ENCODE measurements at places on chromosomes 16 and 17.

DNA sequence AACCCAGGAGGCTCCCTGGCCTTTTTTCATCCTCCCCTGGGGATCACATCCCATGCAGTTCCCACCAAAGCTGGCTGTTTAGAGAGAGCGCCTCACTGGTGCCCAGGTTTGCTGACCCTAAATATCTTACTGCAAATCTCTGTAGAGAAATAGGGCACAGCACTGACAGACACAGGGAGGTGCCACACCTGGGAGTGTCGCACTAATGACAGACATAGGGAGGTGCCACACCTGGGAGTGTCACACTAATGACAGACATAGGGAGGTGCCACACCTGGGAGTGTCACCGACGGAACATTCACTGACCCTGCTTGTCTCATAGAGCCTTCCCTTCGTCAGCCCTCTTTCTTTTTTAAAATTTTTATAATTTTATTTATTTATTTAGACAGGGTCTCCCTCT is 25.6 kb downstream of the UNK start:
- DNase-seq: no peak

DNA sequence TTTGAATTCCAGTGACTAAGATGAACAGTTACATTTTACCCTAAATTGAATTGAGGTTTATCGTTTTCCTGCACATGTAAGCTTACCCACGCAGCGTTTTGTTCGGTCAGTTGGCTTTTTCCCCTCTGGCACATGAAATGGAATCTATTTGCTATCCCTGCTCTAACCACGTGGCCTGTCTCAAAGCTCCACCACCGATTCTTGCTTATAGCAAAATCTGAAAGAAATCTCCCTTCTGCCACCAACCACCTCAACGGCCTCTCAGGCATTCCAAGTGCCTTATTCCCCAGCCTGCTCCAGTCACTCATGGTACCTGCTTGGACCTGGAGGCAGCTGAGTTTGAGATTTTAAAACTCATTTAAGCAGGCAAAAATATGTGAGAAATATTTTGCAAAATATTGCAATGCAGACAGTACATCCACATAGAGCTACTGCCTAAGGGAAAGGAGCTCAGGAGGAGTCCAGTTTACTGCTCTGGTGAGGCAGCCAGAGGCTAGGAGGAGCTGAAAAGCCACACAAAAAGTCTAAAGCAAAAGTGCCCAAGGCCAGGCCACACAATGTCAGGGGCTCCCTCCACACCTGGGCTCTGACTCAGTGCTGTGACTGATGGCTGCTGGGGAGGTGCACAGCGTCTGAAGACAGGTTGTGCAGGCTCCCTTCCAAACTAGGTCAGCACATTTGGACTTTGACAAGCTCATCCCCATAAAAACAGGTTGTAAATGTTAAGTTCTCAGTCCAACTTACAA is 26.4 kb downstream of the ARHGAP17 start:
- DNase-seq: peak; percentile 36

- no peak for DNase-seq
These were observed 192.1 kb downstream of the CBLN1 start for GRCh38 chr16:49089533-49089932.

- DNase-seq: no peak
These were observed 1.2 kb downstream of the STAT3 start for GRCh38 chr17:42386777-42387657.

GRCh38 chr16:17723531-17724134 is 252.9 kb upstream of the XYLT1 start:
- DNase-seq: no peak

DNA sequence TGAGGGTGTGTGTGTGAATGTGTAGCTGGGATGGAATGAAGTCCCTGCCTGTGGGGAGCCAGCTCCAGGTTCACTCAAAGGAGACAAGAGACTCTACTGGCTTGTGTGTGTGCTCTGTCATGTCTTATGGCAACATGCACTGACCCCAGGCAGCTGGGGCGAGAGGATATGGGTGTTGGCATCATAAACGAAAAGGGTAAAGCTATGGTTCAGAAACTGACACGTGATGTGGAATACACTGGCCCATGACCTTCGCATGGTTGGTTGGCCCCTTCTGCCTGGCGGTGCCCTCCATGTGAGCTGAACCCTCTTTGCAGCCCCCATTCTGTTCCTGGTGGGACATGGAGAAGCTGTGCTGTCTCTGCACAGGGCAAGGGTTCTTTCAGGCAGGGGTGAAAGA is 21.9 kb downstream of the ZNF750 start:
- DNase-seq: no peak

DNA sequence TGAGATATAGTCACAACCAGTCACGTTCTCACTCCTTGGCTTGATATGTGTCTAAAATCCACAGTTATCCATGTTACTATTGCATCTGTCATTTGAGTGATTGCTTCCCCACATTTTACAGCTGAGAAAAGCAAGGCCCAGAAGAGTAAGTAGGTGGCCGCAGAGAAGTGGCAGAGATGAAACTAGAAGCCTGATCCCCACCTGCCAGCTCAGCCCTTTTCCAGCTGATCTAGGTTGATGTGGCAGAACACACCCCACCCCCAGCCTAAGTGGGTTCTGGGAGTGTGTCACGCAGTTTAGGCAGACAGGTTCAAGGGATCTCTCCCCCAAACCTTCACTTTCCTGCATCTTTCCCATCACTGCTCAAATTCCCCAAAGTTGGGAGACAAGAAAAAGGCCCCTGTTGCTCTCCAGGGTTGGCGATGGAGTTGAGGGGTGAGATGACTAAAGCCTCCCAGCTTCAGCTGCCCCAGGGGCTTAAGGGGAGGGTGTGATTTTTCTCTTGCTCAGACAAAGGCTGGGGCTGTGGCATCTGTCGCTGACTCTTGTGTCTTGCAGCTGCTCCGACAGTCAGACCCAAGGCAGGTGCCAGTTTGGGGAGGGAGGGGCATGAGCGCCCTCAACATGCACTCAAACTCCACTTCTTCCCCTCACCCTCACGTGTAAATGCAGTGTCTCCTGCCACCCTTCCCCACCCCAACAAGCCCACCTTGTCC is 48.9 kb upstream of the LHX1 start:
- DNase-seq: peak; percentile 52

GRCh38 chr16:51666821-51667220 is 515.8 kb upstream of the SALL1 start:
- no peak for DNase-seq

- DNase-seq: no peak
These were observed 9.7 kb downstream of the CHAD start for GRCh38 chr17:50458701-50459676.

- no peak for DNase-seq
These were observed 88.5 kb downstream of the ANKRD11 start for GRCh38 chr16:89401641-89402445.

- no peak for DNase-seq
These were observed 2.6 kb downstream of the SPDYE4 start for GRCh38 chr17:8755590-8756255.

DNA sequence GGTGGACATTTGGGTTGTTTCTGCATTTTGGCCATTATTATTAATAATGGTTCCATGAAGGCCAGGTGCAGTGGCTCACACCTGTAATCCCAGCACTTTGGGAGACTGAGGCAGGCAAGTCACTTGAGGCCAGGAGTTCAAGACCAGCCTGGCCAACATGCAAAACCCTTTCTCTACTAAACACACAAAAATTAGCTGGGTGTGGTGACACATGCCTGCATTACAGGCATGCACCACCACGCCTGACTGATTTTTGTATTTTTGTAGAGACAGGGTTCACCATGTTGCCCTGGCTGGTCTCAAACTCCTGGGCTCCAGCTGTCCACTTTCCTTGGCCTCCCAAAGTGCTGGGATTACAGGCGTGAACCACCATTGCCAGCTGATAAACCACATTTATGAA is 58.5 kb downstream of the TNFRSF13B start:
- DNase-seq: no peak

GRCh38 chr17:48970865-48971687 is 2.7 kb upstream of the GIP start:
- DNase-seq: no peak

DNA sequence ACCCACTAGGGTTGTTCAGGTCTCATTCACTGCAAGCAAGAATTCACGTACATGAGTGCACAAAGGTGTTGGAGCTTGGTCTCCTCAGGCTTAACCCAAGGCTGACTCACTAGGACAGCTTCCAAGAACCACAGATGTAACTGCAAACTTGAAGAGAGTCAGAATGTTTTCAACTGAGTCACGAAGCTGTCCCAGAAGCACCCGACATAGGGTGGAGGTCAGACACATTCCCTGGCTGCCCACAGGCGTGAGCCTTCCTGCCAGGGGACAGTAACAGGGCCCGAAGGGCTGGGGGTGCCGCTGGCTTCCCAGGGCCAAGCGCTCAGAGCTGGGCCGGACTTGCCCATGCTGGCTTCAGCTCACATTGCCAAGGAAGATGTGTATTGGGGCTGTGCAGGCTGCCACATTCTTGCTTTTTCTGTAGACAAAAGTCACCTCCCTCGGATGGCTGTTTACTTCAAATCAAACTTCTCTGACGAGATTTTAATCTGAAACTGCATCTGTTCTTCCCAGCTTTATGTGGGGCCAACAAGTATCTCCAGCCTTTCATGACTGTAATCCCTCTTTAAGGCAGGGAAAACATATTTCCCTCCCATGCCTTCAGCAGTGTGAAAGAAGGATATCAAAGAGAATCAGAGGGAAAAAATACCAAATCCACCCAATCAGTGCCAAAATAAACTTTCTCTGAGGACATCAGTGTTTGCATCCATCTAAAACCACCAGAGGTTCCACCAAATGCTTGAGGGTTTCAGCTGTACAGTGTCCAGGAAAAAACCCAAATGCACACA is 14.3 kb downstream of the CMTM3 start:
- no peak for DNase-seq

GRCh38 chr16:78045865-78046581 is 23.7 kb downstream of the CLEC3A start:
- DNase-seq: peak; percentile 91

DNA sequence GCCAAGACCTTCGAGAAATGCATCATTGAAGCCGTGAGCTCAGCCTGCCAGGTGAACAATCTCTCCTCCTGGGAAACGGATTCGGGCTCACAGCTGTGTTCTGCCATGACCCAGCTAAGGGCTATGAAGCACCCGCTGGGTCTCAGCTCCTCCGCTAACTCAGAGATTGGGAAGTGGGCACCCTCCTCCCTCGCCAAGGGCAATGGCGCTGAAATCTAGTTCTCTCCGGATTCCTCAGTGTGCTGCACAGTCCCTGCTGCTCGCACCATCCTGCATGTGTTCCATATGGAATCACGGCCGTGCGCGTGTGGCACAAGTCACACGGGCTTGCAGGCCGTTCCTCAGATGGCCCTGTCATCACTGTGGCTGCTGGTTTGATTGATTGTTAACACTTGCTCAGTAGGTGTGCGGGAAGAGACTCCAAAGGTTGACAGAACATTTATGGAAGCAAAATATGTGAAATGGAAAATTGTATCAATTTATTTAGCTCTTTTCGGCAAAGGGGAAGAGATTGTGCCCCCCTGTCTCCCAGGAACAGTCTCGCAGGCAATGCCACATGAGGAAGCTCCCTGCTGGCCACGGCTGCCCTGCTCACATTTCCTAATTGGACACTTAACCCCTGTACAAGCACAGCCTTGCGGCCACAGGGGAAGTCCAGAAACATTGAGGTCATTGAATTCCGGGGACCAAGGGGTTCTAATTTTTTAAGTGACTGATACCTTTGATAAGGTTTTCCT is 58.8 kb downstream of the RNF213 start:
- peak; percentile 6 for DNase-seq

- peak; percentile 57 for DNase-seq
These were observed 806 bp downstream of the TBX21 start for GRCh38 chr17:47733674-47734410.

GRCh38 chr17:64146418-64147109 is 16.6 kb upstream of the ERN1 start:
- DNase-seq: no peak

DNA sequence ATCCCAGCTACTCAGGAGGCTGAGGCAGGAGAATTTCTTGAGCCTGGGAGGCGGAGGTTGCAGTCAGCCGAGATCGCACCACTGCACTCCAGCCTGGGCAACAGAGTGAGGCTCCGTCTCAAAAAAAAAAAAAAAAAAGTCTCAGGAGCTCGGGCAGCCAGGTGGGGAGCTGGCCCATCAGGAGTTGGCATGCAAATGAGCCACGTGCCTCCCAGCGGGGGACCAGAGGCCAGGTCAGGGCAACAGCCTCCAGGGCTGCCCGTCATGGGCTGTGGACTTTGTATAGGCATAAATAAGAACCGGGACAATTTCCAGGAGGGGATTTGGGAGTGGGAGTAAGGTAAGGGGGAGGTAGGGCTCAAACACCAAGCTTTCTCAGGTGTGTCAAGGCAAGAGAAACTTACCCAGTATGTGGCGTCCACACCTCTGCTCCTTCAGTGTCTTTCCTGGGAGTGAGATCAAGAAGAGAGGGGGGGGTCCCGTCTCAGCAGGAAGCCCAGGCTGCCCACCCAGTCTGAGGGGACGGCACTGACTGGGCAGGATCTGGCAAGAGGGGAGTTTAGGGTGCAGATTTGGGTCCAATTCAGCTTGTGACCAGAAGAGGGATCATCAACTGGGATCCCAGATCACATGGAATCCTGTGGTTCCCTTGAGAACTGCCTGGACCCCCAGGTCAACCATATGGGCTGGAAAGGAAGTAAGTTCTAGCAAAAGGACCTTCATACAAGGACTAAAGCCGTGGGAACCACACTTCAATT is 22.3 kb upstream of the G6PC1 start:
- no peak for DNase-seq

DNA sequence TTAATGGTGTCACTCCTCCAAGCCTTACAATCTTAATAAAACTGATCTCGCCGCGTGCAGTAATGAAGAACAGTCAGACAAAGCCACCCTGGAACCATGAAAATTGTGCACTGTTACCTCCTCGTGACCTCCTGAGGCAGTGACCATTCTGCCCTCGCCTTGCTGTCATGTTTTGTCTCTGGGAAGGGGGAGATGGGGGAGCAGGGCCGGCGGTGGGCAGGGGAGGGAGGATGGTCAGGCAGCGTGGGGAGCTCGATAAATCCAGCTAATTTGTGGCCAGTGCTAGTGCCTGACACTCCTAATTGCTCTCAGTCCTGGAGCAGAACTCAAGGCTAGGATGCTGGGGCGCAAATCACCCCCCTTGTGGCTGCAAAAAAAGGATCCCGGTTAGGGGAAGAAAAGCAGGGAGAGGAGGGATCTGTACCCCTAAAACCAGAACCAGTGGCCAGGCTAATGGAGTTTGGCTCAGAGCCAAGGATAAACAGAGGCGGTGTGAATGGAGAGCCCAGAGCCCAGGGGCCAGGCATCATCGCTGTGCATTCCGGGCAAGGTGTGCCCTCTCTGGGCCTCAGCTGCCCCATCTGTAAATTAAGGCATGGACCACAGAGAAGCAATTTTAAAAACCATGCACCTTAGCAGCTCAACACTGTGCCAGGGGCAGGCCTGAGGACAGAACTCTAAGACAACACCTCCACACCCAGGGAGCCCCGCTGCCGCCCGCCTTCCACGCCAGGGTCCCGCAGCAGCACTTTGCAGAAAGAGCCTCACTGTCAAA is 113.3 kb downstream of the ZNF423 start:
- DNase-seq: peak; percentile 68

DNA sequence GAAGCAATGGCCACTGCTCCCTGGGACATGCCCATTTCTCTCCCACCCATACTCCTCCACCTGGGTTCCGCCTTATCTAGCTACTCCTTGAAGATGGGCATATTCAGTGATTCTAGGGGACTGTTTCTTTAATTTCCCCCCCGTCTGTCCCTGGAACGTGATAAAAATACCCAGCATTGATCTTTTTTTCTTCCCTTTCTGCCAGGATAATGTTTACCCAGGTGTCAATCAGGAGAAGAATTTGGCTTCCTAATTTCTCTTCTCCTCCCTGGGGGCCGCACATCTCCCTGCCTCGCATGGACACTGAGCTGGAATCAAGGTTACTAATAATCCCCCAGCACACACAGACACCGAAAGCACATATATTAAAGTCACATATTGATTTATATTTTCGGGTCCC is 35.2 kb downstream of the DCAKD start:
- no peak for DNase-seq

- DNase-seq: peak; percentile 88
These were observed 32.6 kb upstream of the TAC4 start for GRCh38 chr17:49880291-49881053.

Data from retina (tissue), 1 donor.